Amygdala (tissue), 56 donors: ENCODE measurements at places on chromosomes 13 and 19.

- DNase-seq, result no peak
Measured at GRCh38 chr19:40242480-40242879, 16.0 kb upstream of the CCNP start.

DNA sequence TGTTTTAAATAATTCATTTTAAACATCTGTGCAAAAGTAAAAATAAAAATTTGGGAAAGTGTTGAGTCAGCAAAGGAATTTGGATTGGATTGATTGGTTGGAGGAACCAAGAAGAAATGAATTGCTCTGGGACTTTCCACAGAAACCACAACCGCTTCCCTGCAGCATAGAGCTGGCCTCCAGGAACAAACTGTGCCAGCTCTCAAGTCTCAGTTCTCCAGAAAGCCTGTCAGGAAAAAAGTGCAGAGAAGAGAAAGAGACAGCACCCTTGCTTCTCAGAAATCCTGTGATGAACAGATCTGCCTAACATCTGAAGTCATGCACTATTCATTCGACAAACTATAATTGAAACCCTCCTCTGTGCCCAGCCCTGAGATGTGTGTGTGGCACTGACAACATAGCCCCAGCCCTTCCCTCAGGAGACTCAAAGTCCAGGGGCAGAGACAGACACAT, 14.8 kb downstream of the LYPD3 start:
- DNase-seq, result no peak

GRCh38 chr19:3868770-3869456, at the start of gene ZFR2:
Gene ZFR2 (minus strand): TSS chr19:3869038. CDS start chr19:3869017, 21 bp downstream.
- peak; percentile 5 for DNase-seq

- no peak for DNase-seq
Measured at GRCh38 chr13:42420304-42420703, 148.4 kb downstream of the AKAP11 start.

- no peak for DNase-seq
Measured at GRCh38 chr13:98275681-98276171, 98.7 kb upstream of the RNF113B start.

DNA sequence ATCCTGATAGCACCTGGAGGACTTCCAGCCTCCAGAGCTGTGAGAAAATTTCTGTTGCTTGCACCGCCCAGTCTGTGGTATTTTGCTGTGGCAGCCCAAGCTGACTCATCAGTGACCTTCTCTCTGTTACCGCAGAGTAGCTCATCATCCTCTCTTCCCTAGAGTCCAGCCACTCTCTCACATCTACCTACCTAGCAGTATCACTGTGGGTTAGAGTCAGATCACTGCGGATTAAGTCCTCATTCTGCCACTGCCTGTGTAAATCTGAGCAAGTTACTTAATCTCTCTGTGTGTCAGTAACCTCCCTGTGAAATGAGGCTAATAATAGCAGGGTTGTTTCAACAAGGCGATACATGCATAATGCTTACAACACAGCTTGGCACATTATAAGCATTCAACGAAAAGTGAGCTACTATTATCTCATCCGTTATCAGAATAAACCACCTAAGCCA, 40.3 kb upstream of the USPL1 start:
- no peak for DNase-seq

DNA sequence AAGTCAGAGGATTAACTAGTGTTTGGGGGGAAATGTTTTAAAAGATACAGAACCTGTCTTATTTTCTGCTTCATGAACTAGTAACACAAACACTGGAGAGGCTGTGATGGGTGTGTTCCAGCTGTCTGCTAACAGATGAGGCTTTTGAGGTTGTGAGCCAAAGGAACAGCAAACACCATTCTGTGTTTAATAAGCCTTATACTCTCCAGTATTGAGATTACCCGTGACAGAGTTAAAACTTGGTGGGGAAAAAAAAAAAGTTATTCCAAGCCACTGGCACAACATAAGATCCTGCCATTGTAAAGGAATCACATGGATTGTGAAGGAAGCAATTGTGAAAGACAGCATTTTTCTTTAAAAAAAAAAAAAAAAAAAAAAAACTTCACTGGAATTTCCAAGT, 48.4 kb downstream of the KCTD12 start:
- no peak for DNase-seq

DNA sequence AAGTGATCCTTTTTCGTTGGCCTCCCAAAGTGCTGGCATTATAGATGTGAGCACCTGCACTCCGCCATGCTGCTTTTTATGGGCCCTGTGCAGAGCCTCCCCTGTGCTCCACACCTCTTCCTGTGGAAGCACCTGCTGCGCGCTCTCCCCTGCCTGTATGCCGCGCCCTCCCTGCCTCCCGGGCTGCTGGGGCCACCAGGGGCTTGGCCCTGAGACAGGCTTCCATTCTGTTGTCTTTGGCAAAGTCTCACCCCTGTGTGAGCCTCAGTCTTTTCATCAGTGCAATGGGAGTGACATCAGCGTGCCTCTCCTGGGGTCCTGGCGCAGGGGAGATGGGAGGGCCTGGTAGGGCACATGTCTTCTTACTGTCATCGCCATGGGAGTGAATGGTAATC, 1.3 kb downstream of the FAM174C start:
- no peak for DNase-seq

- no peak for DNase-seq
Measured at GRCh38 chr13:42109957-42110356, 61.5 kb downstream of the DGKH start.

DNA sequence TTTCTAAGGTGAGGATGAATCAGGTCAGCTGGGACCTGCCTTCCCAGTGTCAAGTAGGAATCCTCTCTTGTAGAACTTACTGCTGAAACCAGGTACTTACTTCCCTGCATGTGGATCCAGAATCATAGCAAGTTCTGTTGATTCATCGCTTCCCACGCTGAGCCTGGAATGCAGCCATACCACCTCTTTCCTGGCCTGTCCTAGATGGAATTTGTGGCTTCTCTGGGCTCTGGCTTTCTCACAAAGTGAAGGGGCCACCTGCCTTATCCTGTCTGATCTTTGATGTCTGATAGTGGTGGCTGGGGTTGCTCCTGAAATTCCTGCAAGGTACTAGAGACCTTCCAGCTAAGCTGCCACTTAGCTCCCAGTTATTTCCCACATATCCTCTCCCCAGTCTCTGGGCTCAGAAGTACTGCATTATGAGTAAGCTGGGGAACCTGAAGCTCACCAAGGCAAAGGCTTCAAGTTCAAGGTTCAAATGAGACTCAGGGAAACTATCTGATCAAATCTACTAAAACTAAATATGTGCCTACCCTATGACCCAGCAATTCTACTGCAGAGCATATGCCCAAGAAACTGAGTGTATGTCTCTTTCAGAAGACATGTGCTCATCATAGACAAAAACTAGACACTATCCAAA, 103.5 kb downstream of the SUCLA2 start:
- DNase-seq, result no peak

GRCh38 chr13:20616059-20616797, 49.3 kb downstream of the IFT88 start:
- DNase-seq, result no peak

DNA sequence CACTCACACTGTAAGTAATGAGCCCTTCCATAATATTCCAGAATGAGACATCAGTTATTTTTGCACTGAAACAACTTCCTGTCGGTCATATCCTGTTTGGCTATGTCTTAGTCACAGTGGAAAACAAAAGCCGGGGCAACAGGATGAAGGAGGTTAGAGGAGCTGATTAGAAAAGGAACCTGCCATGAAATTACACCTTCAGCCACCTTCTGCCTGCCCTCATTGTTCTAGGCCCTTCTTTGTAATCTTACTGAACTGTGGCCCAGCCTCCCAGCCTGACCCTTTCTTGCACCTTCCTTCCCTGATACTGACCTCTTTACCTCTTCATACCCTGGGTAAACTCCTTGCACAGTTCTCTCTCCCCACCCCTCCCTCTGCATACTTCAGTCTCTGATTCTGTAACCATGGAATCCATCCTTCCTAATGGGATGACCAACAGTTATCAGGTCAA, 67.3 kb downstream of the DOCK9 start:
- no peak for DNase-seq

DNA sequence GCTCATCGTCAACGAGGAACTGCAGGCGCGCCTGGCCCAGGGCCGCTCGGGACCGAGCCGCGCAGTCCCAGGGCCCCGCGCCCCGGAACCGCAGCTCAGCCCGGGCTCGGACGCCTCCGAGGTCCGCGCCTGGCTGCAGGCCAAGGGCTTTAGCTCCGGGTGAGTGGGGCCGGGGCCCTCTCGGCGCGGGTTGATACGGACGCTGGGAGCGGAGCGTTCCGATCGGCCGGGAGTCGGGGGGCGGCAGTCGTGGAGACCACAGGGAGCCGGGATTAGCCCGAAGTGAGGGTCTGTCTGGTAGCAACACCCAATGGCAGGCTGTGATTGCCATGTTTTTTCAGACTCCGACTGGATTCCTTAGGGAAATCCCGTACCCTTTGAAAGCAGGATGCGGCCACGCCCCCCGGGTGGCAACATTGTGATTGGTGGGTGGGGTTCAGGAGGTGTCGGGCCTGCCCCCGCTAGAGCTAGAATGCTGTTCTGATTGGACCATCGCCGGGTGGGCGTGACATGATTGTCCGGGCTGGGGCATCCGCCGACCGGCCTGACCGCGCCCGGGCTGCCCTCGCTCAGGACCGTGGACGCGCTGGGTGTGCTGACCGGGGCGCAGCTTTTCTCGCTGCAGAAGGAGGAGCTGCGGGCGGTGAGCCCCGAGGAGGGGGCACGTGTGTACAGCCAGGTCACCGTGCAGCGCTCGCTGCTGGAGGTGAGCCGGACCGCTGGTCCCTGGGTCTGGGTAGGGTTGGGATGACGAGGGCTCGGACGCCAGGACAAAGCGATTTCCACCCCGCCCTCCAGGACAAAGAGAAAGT, 11.3 kb downstream of the EPS8L1 start:
- DNase-seq, result peak; percentile 77

- no peak for DNase-seq
Measured at GRCh38 chr13:42751693-42752092, 29.7 kb upstream of the FAM216B start.

- no peak for DNase-seq
Measured at GRCh38 chr19:18119717-18120105, 22.1 kb downstream of the MAST3 start.

DNA sequence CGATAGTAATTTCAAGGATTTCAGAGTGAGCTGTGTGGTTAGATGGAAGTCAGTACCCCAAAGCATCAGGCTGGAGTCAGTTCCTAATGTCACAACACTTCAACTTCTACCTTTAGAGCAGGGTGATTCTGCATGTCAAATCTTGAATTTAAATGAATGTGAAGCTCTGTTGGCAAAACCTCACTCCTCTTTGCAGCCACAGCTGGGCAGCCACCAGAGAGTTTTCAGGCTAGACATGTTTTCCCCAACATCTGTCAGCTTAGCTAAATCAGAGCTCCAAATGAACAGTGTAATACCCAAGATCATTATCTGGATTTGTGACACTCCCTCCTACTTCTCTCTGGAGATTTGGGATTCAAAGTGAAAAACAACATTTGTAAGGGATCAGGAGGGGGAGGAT, 33.7 kb upstream of the OLFM4 start:
- DNase-seq, result no peak

DNA sequence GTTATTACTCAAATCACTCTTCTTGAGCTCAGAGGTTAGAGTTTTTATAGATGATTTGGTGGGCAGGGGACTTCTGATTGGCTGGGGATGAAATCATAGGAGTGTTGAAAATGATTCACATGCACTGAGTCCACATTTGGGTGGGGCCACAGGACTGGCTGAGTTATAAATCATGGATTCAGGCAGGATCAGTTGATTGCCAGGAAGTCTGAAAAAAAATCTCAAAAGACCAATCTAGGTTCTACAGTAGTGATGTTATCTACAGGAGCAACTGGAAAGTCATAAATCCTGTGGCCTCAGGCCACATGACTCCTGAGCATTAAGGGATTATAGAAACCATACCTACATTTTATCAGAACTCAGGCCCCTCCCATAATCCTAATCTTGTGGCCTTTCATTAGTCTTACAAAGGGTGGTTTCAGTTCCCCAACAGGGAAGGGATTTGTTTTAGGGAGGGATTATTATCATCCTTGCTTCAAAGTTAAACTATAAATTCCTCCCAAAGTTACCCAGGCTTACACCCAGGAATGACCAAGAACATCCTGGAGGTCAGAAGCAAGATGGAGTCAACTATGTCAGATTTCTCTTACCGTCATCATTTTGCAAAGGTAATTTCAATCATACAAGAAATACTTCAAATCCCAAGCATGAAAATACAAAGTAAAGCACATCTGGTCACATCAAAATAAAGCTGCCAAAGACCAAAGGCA, 5.6 kb upstream of the CCDC70 start:
- no peak for DNase-seq

DNA sequence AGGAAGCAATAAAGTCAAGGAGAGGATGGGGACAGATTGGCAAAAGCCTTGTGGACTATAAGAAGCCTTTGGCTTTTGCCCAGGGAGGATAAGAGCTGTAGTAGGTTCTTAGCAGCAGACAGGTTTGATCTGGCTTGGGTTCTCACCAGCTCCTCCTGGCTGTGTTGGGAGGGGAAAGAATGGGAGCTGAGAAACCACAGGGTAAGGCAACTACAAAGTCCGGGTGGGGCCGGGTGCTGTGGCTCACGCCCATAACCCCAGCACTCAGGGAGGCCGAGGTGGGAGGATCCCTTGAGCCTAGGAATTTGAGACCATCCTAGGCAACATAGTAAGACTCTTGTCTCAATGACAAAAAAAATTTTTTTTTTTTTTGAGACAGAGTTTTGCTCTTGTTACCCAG, 20.6 kb downstream of the NECTIN2 start:
- DNase-seq, result no peak

- DNase-seq, result no peak
Measured at GRCh38 chr13:55199134-55199533, 1941.6 kb upstream of the PRR20A start.

GRCh38 chr13:100230769-100231149, 141.9 kb downstream of the PCCA start:
- DNase-seq, result no peak

DNA sequence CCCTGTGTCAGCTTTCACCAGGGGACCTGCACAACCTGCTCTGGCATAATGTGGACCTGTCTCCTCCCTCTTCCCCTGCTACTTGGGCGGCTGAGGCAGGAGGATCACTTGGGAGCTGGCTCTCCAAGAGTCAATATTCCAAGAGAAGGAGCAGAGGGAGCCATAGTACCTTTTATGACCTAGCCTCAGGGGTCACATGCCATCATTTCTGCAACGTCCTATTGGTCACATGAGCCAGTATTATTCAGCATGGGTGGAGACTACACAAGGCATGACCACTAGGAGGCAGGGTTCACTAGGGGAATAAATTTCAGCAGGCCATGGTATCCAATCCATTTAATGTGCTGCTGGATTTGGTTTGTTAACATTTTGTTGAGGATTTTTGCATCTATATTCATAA, 12.0 kb upstream of the SHFL start:
- DNase-seq, result no peak
